Activated T-helper 17 cell treated with anti-CD3 and anti-CD28 coated beads, Interleukin-2, amount 50 U/mL, for 72 hours (primary cell): ENCODE measurements at places on chromosomes 12 and 14.

DNA sequence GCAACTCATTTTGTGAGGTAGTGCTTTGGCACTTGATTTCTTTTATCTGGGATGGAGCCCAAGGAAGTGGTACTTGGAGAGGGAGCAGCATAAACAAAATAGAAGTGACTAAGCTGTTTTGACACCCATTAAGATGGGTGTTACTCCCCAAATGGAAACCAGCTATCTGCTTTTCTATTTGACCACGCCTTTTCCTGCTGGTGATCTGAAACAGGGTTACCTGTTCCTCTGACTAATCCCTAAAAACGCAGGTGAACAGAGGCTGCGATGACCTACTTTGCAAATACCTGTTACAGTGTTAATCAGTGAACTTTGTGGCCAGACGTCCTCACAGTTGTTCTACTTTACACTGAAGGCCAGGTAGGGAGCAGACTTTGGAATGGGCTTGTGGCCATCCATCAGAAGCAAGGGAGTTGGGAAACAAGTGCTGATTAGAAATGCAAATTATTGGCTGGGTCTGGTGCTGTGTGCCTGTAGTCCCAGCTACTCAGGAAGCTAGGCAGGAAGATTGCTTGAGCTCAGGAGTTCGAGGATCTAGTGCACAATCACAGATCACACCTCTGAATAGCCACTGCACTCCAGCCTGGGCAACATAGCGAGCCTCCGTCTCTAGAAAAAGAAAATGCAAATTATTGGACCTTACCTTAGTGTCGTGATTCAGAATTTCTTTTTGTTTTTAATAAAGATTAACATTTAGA, 58.3 kb upstream of the HECTD1 start:
- peak; percentile 20 for ATAC-seq

DNA sequence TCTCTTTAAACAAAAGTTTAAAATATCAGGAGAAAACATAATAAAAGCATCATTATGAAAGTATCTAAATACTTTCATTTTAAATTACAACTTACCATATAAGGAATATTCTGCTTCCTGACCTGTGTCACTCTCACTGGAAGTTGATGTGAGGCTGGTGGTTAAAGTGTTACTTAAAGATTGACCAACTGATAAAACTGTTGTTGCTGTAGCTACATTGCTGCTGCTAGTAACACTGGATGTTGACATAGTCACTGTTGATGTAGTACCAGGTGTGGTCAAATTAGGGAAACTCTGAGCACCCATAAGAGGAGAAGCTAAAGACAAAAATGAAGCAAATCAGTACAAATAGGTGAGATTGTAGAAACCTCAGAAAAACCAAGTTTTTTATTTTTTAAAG, 79.9 kb downstream of the HECTD1 start:
- ATAC-seq: peak; percentile 94

DNA sequence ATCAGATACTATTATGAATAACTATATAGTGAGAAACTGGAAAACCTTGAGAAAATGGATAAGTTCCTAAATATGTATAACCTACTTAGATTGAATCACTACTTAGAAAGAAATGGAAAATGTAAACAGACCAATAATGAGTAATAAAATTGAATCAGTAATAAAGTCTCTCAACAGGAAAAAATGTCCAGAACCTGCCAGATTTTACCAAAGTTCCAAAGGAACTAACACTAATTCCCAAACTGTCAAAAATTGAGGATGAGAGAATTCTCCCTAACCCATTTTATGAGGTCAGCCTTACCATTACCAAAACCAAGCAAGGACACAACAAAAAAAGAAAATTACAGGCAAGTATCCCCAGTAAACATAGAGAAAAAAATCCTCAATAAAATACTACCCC, 272.0 kb downstream of the RPAP3 start:
- no peak for ATAC-seq

DNA sequence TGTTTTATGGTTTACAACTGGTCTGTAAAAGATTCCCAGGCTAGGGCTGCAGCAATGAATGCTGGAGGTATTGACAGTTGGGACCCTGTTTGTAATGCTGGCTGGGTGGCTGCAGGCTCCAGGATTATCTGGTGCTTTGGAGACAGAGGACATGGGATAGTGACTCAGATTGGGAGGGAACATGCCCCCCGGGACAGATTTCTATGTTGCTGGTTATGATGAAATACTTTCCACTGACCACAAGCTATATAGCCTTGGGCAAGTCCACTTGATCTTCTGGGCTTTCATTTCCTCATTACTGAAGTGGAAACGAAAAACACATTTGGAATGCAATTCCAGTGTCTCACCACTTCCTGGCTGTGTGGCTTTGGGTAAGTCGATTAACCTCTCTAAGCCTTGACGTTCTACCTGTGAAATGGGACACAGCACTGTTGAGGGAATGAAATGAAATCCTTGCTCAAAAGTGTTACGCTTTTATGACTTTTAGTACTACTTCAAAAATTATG, 6.3 kb upstream of the TPCN1 start:
- ATAC-seq: peak; percentile 77

- no peak for ATAC-seq
Measured at GRCh38 chr14:74610199-74610865, 1.7 kb downstream of the LTBP2 start.

DNA sequence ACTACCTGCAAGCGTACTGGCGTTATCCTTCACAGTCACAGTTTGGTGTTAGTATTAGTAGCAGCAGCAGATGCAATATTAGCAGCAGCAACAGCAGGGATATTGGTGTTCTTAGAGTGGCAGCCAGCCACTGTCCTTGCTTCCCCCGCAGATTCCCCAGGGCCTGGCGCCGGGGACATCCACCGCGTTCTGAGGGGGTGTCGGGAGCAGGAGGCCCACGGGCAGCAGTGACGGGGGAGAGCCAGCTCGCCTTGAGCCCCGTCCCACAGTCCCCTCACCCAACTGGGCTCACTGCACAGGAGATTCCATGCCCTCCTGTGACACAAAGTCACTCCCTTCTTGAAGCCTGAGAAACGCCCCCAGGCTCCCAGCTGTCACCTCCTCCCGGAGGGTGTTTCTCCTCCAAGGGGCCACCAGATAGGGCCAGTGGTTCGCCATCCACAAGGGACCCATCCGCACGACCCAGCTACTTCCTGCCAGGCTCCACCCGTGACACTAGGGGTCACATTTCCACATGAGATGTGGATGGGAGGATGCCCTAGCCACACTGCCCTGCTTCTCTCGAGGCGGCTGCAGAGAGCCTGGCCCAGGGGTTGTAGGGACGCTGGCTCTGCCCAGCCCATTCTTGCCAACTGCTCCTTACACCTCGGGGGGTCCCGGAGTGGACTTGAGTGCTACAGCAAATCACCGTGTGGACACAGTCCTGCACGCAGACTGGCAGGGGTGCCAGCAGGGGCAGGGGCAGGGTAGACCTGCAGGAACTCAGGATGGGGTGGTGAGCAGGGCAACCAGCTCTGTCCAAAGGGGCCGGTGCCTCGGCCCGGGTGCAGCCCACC, 123.1 kb downstream of the PIWIL1 start:
- ATAC-seq: no peak

DNA sequence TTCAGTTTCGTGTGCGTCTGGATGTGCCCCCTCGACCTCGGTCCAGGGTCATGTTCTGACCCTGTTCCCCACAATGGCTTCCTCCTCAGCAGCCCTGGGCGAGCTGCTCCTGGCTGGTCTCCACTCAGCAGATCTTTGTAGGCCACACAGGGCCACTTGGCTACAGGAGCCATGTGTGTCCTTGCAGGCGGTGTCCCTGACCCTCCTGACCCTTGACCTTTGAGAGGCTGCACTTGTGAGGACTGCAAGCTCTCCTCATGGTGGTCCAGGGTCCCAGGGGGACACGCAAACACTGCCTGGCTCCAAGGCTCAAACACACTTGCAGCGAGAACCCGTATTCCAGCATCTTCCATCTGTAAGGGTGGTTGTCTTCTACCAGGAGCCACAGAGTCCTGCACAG, 7.5 kb upstream of the SIVA1 start:
- no peak for ATAC-seq

DNA sequence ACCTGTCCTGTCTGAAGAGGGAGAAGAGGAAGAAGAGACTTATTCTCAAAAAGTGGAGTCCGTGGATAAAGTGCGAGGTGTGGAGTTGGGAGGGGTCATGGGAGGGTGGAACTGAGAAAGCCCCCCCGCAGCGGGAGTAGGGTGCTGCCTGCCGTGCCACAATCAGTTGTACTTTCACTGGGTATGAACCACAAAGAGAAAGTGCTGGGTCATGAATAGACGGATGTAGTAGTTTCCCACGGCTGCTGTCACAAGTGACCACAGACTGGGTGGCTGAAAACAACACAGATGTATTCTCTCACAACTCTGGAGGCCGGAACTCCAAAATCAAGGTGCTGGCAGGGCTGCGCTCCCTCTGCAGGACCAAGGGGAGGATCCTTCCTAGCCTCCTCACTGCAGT, 5.5 kb downstream of the DNAH10 start:
- peak; percentile 68 for ATAC-seq
